Activated CD8-positive, alpha-beta memory T cell treated with anti-CD3 and anti-CD28 coated beads for 24 hours (primary cell): ENCODE measurements at places on chromosomes 5 and 9.

DNA sequence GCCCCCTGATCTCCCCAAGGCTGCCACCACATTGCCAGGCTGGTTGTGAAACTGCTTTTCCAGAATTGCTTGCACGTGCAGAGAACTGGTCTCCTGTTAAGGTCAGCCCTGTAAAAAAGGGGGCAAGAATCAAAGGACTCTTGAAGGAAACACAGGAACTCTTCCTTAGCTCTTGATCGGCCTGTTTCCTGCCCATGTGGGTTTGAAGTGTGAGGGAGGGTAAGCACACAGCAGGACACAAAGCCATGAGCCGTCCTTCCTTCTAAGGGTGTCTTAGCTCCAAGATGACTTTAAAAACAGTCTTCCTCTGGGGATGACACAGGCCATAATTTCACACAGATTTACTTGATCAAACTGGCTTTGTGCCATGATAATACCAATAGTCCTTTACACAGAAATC lies 36.1 kb downstream of the TEK start:
- DNase-seq: no peak

DNA sequence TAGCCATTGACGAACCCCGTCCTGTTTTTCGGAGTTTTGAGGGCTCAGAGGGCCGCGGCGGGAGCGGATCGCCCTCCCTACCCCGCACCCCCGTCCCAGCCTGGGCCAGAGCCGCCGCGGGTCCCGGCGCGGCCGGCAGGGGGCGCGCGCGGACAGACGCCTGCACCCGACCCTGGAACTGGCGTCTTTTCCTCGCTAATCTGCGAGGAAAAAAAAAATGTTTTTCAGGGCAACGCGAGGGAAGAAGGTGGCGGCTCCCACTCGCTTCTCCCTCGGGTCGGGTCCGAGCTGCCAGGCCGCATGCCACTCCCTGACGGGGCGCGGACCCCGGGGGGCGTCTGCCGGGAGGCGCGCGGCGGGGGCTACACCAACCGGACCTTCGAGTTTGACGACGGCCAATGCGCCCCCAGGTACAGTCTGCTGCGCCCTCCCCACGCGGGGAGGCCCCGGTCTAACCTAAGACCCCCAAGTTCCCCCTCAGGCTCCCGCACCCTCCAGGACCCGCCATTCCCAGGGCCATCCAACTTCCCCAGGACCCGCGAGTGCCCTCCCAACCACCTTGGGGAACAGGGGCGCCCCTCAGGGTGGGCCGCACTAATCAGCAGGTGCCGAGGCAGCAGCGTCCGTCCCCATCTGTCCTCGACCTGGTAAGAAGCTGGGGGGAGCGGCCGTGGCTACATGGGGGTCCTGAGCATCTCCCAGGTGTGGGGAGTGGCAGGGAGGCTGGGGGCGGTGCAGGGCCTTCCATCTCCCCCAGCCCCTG lies at the start of gene KCNT1:
KCNT1 (plus strand) TSS at position 227 of the 763 bp plus-strand sequence; CDS start at position 301, 74 bp downstream.
- DNase-seq: peak; percentile 84

DNA sequence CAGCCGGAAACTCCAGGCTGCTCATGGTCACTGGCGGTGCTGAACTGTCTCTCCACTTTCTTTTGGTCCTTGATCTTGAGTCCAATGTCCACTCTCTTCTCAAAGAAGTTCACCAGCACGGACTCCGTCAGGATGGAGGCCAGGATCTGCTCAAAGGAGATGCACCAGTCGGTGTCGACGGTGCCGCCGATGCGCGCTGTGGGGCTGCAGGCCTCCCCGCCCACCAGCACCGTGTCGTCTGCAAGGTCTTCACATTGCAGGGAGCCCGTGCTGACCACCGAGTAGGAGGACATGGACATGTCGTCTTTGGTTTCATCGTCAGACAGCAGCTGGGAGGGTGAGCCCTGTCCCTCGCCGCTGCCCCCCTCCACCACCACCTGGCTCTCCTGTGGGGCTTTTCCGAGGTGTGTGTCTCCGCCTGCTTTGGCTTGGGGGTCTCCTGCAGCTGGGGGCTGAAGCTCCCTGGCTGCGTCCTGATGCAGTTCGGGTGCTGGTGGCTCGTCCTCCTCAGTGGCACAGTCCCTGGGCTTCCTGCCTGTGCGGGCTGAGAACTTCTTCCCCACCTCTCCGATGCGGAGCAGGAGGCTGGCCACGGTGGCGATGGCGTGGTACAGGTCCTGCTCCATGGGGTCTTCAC lies 5.0 kb upstream of the MRNIP start:
- DNase-seq: no peak

GRCh38 chr9:77563174-77563573 lies 84.9 kb downstream of the GNA14 start:
- DNase-seq: no peak

DNA sequence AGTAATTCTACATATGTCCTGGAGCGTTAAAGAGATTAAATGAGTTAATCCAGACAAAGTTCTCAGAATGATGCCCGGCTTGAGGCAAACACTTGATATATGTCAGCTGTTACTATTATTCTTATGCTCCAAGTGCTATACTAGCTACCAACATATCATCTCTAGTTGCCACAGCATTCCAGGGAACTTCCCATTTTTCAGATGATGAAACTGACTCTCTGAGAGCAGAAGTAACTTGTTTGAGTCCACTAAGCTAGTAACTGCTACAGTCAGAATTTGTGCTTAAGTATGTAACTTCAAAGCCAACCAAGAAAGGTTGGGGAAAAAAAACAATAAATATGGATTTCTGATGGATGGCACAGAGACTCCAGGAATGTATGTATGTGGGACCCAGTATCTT lies 98.1 kb downstream of the CDK5RAP2 start:
- no peak for DNase-seq

DNA sequence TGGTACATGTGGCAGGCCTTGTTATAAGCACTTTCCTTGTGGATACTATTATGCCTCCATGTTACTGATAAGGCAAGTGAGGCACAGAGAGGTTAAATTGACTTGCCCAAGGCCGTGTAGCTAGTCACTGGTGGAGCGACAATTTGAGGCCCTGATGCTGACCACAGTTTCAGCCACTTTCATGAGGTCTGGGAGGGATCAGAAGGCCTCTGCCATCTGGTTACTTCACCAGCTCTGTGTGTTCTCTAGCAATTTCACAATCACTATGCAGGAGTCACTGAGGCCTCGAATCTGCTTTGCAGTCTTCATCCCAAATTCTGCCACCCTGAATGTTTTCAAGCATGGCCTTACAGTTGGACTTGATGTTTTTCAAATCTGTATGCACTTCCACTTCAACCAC lies 9.1 kb downstream of the LRRC70 start:
- DNase-seq: no peak

DNA sequence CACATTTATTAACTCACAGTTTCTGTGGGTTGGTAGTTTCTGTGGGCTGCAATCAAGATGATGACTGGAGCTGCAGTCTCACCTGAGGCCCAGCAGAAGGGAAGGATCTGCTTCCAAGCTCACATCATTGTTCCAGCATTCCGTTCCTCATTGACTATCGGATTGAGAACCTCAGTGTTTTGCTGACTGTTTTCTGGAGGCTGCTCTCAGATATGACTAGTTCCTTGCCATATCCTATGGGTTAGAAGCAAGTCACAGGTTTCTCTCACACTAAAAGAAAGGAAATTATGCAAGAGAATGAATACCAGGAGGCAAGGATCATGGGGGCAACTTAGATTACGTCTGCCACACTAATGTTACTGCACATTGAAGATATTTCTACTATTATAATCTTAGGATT lies 6.3 kb upstream of the ERAP1 start:
- DNase-seq: no peak

GRCh38 chr5:39395521-39395920 lies 29.3 kb downstream of the DAB2 start:
- no peak for DNase-seq

DNA sequence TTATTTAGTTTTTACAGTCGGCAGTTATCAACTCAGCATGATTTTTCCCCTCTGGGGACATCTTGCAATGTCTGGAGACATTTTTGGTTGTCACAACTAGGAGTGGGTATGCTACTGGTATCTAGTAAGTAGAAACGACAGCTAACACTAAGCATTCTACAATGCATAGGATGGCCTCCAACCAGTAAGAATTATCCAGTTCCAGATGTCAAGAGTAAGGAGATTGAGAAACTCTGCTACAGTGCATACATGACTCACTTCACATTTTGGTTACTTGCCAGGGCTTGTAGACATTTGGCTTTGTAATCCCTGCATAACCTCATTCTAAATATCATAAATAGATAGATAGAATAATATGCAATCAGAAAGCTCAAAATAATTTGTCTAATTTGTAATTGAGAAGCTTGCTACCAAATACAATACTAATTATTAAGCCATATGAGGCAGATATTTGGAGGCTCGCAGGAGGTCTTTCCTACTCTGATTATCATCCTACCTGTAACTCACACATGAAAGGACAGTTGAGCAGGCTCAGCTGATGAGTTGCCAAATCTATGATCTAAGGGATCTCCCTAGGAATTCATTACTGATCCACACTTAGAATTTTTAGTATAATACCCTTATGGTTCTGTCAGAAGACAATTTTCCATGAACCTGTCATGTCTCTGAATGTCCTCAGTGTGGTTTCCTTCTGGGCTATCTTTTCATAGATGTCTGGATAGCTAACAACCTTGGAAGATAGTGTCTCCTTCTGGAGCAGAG lies 346.9 kb upstream of the TLE4 start:
- no peak for DNase-seq

DNA sequence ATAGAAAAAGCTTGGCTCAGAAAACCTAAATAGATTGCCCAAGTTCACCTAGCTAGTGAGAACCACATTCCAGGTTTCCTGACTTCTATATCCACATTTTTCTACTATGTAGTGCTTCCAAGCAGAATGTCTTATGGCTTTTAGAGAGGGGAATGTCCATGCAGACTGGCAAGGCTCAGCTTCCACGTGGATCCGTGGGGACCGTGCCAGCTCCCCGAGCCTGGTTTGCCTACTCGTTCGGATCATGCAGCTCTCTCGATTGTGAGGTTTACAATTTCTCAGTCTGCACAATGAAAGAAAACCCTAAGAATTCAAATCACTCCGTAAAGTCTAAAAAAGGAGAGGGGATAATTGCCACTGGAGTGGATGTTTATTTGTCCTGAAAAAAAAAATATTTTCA lies 256.5 kb upstream of the NR4A3 start:
- DNase-seq: no peak

DNA sequence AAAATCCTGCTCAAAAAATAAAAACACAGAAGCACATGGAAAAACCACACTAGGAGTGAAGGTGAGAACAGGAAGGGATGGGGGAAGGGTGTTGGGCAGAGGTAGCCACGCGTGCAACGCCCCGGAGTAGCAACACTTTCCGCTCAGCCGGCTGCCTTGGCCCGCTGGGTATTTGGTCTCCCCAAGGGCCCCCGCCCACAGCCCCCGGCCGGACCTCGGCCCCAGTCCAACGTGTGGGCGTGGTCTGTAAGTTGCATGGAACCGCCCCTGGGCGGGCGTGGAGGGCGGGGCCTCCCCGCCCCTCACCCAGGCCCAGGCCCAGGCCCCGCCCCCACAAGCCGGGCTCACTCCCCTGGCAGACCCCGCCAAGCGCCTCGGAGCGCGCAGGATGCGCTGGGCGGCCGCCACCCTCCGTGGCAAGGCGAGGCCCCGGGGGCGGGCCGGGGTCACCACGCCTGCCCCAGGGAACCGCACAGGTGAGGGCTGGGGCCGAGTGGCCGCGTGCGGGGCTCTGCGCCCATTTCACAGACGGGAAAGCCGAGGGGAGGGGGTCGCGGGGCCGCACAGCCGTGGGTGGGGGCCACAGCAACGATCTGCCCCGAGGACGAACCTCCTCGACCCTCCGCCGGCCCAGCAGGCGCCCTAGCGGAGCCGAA lies at the start of gene SUSD3:
SUSD3 (plus strand) TSS at position 347 of the 656 bp plus-strand sequence; CDS start at position 389, 42 bp downstream.
- peak; percentile 87 for DNase-seq

- no peak for DNase-seq
Measured at GRCh38 chr5:169164481-169164925, 136.4 kb downstream of the SLIT3 start.

GRCh38 chr5:135557076-135557838 lies 21.5 kb upstream of the NEUROG1 start:
- no peak for DNase-seq

DNA sequence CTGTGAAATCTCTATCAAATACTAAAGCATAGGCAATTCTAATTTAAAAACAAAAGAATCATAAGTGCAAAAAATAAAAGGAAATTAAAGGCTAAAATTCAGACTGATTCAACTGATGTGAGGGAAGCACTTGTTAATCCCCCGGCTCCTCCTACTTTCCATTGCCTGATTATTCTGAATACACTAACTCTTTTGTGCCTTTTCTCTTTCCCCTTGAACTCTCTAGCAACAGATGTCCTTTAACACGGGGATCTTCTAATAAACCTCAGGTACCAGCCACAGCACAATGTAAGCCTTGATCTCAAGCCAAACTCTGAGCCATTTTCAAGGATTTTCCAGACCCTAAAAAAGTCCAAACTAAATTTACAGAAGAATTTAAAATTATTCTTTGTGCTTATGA lies 61.5 kb downstream of the KCNV2 start:
- no peak for DNase-seq

DNA sequence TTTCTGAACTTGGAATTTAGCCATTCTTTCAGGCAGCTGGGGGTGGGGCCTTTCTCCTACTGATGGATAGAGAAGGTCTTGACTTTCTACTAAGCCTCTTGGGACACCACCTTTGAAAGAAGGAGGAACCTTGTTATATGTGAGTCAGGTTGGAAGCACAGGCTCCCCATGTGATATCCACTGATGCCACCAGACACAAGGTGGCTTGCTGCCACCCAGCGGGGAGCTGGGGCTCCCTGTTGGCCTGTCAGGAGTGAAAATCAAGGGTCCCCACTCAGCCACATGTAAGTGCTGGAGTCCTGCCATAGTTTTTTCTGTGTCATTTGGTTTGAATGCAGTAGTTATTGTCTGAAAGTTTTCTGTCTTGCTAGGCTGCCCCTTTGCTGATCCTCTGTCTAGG lies 252.4 kb upstream of the NFIL3 start:
- no peak for DNase-seq

- no peak for DNase-seq
Measured at GRCh38 chr5:24232929-24233498, 411.8 kb downstream of the CDH10 start.

DNA sequence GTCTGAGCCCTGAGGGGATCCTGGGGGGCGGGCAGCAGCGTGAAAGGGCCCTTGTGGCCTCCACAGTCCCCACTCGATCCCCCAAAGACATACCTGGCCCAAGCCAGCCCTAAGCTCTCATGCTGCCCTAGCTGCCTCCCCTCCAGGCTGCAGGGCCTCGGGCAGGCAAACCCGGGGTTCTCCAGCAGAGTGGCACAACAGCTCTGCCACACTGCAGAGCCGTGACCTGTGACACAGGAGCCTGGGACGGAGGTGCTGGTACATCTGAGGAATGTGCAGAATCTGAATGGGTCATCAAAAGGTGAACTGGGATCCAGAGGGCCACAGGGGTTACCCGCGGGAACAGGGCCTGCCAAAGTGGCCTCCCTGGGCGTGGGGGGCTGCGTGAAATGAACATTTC lies 163.2 kb downstream of the DAB2IP start:
- no peak for DNase-seq

- no peak for DNase-seq
Measured at GRCh38 chr9:27022920-27023319, 17.4 kb upstream of the LRRC19 start.

DNA sequence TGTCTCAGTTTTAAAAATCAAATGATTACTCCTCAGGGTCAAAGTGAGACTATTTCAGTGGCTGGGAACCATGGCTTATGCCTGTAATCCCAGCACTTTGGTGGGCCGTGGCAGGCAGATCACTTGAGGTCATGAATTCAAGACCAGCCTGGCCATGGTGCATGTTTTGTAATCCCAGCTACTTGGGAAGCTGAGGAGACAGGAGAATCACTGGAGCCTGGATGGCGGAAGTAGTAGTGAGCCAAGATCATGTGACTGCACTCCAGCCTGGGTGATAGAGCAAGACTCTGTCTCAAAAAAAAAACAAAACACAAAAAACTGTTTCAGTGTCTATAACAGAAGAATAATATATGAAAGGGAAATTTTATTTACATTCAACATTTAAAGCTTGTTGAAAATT lies 182.9 kb downstream of the ARHGEF28 start:
- no peak for DNase-seq
